ENCODE measurements at places on chromosomes 16 and 17.

- H3K4me1 ChIP-seq, result no peaks in the 10 kb centered on the region
- no peak overlapping the region for H3K27ac ChIP-seq
- no peaks in the 10 kb centered on the region for H3K27me3 ChIP-seq
- no peaks in the 10 kb centered on the region for H3K36me3 ChIP-seq
- DNase-seq, result no peak
Measured at GRCh38 chr16:50833929-50834328, 92.0 kb downstream of the CYLD start.

GRCh38 chr17:46800573-46800972 is 17.9 kb downstream of the WNT3 start:
- H3K27me3 ChIP-seq, result no peaks in the 10 kb centered on the region
- no peak overlapping the region for H3K4me3 ChIP-seq
- no peak overlapping the region for H3K27ac ChIP-seq
- H3K4me1 ChIP-seq, result no peaks in the 10 kb centered on the region

- no peaks in the 10 kb centered on the region for H3K4me1 ChIP-seq
- no peak overlapping the region for H3K27ac ChIP-seq
- DNase-seq, result no peak
- no peaks in the 10 kb centered on the region for H3K27me3 ChIP-seq
- no peak overlapping the region for H3K4me3 ChIP-seq
Measured at GRCh38 chr17:41654678-41655607, 30.6 kb upstream of the KRT17 start.

DNA sequence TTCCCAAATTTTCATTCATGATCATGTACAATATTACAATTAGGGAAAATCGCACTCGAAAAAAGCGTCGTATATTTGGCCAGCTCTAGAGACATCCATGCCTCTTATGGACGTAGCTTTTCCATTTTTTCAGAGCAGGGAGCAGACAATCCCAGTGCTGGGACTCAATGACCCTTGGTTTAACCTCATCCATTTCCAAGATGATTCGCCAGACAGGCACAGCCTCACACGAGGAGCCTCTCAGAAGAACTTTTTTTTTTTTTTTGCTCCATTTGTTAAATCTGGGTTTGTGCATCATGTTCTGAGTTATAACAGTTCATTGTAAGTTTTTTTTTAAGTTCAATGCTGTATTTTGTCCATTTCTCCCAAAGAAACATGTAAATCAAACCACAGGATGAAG is 92.1 kb downstream of the ZDHHC7 start:
- no peak for DNase-seq
- peaks cover 2% of the 10 kb centered on the region for H3K27me3 ChIP-seq
- H3K4me1 ChIP-seq, result no peaks in the 10 kb centered on the region
- H3K27ac ChIP-seq, result no peak overlapping the region
- H3K4me3 ChIP-seq, result no peak overlapping the region
- no peaks in the 10 kb centered on the region for H3K36me3 ChIP-seq

GRCh38 chr17:238071-238963 is 56.9 kb upstream of the DOC2B start:
- H3K27me3 ChIP-seq, result no peaks in the 10 kb centered on the region
- H3K27ac ChIP-seq, result no peak overlapping the region
- H3K4me3 ChIP-seq, result no peak overlapping the region
- no peaks in the 10 kb centered on the region for H3K4me1 ChIP-seq
- H3K36me3 ChIP-seq, result no peaks in the 10 kb centered on the region

DNA sequence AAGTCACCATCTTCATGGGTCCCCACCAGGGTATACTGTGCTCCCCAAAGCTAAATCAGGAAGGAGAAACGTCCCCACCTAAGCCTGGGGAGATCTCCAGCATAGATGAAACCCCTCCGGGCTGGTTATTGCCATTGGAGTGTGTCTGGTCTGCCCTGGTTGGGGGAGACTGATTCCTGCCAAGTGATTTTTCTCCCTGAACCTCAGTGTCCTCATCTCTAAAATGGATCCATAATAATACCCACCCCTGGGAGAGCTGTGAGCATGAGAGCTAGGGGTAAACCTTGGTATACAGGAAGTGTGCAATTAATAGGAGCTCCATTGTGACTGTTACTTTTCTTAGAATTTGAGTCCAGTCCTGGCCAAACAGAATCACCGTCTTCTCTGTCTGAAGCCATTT is 111.1 kb downstream of the CMIP start:
- no peak overlapping the region for H3K4me3 ChIP-seq
- no peaks in the 10 kb centered on the region for H3K4me1 ChIP-seq
- DNase-seq, result no peak
- no peaks in the 10 kb centered on the region for H3K36me3 ChIP-seq
- H3K27me3 ChIP-seq, result no peaks in the 10 kb centered on the region
- no peak overlapping the region for H3K27ac ChIP-seq

- DNase-seq, result no peak
- H3K27me3 ChIP-seq, result no peaks in the 10 kb centered on the region
Measured at GRCh38 chr16:11181242-11181898, 74.6 kb downstream of the SOCS1 start.

DNA sequence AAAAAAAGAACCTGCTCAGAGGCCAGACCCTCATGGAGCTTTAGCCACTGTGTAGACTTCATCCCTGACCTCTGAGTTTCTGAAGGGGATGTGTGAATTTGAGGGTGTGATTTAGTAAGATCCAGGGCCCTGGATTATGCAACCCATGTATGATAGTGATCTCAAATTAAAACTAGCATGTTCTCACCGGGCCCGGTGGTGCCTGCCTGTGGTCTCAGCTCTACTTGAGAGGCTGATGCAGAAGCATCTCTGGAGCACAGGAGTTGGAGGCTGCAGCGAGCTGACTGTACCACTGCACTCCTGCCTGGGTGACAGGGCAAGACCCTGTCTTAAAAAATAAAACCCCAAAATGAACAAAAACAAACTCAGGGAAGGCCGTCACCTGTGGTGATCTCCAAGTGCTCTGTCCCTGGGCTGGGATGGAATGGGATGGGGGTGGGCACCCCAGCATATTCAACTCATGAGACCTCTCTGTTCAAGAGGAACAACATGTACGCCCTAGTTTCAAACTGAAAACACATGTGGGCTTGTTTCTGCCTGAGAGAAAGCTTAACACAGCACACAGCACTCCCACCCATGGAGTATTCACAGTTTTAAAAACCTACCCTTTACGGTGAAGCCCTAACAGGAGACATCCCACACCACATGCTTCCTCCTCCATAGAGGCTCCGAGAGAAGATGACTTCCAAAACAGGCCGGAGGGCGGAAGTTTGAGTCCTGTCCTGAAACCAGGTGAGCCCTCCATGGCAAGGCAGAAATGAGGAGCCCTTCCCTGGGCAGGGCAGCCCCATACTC is 30.1 kb downstream of the GNPTG start:
- H3K27ac ChIP-seq, result no peak overlapping the region
- no peak overlapping the region for H3K4me3 ChIP-seq
- no peaks in the 10 kb centered on the region for H3K27me3 ChIP-seq
- H3K4me1 ChIP-seq, result peaks cover 9% of the 10 kb centered on the region
- no peak for DNase-seq

DNA sequence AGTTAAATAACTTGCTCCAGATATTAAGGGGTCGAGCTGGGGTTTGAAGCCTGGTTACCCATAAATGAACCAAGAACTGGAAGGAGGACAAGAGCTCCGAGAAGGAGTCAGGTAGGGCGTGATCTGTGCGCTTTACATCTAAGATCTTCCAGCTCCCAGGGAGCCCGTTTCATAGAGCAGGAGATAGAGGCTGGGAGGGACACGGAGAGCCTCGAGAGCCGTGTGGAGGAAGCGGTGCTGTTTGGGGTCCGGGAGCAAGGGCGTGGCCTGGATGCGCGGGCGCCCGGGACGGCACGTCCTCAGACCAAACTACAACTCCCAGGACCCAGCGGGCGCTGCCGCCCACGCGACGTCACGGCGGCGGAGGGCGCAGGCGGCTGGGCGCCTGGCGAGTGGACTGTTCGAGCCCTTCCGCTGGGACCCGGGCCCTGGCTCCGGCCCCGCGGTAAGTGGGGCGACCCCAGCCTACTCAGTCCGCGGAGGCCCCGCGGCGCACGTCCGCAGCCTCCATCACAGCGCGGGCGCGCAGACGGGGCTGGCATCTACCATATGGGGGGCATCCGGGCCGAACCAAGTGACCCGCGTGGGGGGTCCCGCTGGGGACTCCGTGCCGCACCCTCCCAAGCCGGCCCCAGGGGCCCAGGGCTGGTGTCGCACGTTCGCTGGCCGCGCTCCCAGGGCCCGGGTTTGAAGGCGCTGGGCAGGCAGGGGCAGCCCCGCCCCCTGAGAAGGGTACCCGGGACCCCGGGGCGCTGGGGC is at the start of gene BCKDK:
BCKDK (plus strand) TSS at position 352 of the 759 bp plus-strand sequence. CDS start 838 bp downstream, outside the sequence.
- no peaks in the 10 kb centered on the region for H3K36me3 ChIP-seq
- peak within 1 kb of the TSS; percentile 68 for H3K4me3 ChIP-seq
- H3K27ac ChIP-seq, result peak within 1 kb of the TSS; percentile 75
- H3K4me1 ChIP-seq, result peaks cover 11% of the 10 kb centered on the region

- peaks cover 24% of the 10 kb centered on the region for H3K4me1 ChIP-seq
- H3K27ac ChIP-seq, result no peak overlapping the region
- no peak for DNase-seq
- no peaks in the 10 kb centered on the region for H3K27me3 ChIP-seq
- H3K36me3 ChIP-seq, result no peaks in the 10 kb centered on the region
Measured at GRCh38 chr17:28985950-28986713, 19.7 kb downstream of the SEZ6 start.

GRCh38 chr17:42853004-42853403 is 2.0 kb downstream of the AOC3 start:
- H3K27me3 ChIP-seq, result no peaks in the 10 kb centered on the region
- H3K36me3 ChIP-seq, result no peaks in the 10 kb centered on the region
- DNase-seq, result no peak

DNA sequence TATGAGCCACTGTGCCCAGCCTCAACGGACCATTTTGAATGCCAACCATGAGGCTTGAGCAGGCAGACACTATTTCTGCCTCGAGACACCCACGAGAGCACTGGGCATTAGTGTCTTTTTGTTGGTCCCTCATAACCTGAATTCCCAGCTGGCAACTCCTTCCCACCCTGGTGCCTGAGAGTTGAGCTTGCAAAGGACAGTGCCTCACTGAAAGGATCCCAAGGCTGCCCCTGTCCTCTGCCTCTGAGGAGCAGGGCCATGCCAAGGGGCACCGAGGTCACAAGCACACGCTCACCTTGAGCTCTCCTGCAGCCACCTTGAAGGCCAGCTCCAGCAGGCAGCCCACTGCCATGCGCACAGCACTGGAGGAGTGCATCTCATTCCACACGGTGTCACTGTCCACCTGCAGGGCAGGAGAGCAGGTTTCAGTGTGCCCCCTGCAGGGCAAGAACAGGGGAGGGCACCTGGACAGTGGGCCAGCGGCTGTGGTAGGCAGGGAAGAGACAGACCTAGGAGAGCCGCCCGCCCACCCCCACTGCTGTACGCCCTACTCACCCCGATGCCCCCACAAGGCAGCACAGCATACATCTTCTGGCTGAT is 12.8 kb downstream of the G6PC3 start:
- H3K27ac ChIP-seq, result no peak overlapping the region
- no peaks in the 10 kb centered on the region for H3K27me3 ChIP-seq

- peak overlapping the region; percentile 73 for H3K27ac ChIP-seq
- peak overlapping the region; percentile 85 for H3K4me3 ChIP-seq
Measured at GRCh38 chr17:75153780-75154194, 525 bp downstream of the JPT1 start.

GRCh38 chr16:30786936-30787612 is at the start of gene ZNF629:
Gene ZNF629 (minus strand): TSS chr16:30787205. CDS start chr16:30784482, 2,723 bp downstream.
- H3K27me3 ChIP-seq, result peaks cover 7% of the 10 kb centered on the region
- H3K4me3 ChIP-seq, result peak within 1 kb of the TSS; percentile 63
- H3K27ac ChIP-seq, result peak within 1 kb of the TSS; percentile 59
- no peaks in the 10 kb centered on the region for H3K36me3 ChIP-seq

DNA sequence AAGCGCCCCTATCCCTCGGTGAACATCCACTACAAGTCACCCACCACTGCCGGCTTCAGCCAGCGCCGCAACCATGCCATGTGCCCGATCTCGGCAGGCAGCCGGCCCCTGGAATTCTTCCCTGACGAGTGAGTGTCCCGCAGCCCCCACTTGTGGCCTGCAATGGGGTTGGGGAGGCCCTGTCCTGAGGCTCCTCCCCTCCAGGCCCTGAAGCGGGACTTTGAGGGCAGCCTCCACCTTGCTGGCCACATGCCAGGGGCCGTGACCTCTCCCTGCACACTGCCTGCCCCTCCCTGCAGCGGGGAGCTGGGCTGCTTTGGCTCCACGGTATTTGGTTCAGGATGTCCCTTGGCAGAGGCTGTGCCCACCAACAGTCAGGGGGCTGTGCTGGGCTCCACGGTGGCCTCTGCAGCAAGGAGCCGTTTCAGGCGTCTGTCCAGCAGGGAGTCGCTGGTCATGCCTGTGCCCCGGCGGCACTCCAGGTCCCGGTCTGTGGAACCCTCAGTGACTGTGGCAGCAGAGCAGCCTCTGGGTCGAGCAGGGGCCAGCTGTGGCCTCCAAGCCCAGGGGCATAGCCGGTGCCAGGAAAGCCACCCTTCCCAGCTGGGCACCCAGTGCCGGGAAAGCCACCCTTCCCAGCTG is 8.3 kb downstream of the NME3 start:
- no peak overlapping the region for H3K4me3 ChIP-seq
- H3K27ac ChIP-seq, result no peak overlapping the region
- H3K4me1 ChIP-seq, result no peaks in the 10 kb centered on the region
- DNase-seq, result no peak

GRCh38 chr17:15231851-15232516 is 33.1 kb downstream of the PMP22 start:
- no peaks in the 10 kb centered on the region for H3K4me1 ChIP-seq
- DNase-seq, result no peak
- H3K36me3 ChIP-seq, result no peaks in the 10 kb centered on the region
- no peak overlapping the region for H3K27ac ChIP-seq
- no peaks in the 10 kb centered on the region for H3K27me3 ChIP-seq

DNA sequence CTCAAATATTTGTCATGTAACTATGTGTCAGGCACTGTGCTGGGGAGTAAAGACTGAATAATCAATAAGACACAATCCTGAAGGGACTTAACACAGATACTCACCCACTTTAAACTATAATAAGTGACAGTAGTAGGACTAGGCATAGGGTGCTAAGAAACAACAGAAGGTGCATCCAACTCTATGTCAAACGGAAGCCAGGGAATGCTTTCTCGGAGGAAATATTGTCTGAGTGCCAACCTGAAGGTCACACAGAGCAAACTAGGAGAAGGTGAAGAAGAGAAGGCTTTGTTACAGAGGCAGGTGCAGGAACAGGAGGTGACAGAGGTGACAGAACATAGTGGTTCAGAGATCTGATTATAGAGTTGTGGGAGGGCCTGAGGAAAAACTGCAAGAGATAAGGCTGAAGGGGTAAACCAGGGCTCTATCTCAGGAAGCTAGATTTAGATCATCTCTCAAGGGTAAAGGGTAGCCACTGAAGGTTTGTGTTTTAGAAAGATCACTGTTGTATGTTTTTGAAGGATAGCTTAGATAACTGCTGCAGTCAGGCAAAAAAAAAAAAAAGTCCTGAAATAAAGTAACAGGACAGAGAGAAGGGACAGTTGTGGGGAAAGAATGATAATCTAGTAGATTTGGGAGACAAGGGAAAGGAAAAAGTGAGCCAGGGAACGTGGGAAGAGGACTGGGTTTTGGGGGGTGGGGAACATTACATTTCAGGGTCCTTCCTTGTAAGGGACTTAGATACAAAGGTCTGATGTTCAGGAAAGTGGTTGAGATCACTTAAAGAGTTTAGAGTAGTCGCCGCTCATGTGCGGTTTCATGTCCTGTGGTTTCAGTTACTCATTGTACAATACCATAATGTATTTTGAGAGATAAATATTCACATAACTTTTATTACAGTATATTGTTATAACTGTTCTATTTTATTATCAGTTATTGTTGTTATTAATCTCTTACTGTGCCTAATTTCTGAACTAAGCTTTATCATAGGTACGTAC is 85.6 kb upstream of the NETO2 start:
- no peaks in the 10 kb centered on the region for H3K4me1 ChIP-seq
- peaks cover 7% of the 10 kb centered on the region for H3K36me3 ChIP-seq
- no peak for DNase-seq

GRCh38 chr16:68676113-68676860 is 31.2 kb downstream of the CDH3 start:
- no peaks in the 10 kb centered on the region for H3K27me3 ChIP-seq
- no peak overlapping the region for H3K27ac ChIP-seq
- H3K4me1 ChIP-seq, result no peaks in the 10 kb centered on the region
- no peaks in the 10 kb centered on the region for H3K36me3 ChIP-seq
